Activated T-cell treated with anti-CD3 and anti-CD28 coated beads for 48 hours (primary cell): ENCODE measurements at places on chromosomes 1 and 21.

DNA sequence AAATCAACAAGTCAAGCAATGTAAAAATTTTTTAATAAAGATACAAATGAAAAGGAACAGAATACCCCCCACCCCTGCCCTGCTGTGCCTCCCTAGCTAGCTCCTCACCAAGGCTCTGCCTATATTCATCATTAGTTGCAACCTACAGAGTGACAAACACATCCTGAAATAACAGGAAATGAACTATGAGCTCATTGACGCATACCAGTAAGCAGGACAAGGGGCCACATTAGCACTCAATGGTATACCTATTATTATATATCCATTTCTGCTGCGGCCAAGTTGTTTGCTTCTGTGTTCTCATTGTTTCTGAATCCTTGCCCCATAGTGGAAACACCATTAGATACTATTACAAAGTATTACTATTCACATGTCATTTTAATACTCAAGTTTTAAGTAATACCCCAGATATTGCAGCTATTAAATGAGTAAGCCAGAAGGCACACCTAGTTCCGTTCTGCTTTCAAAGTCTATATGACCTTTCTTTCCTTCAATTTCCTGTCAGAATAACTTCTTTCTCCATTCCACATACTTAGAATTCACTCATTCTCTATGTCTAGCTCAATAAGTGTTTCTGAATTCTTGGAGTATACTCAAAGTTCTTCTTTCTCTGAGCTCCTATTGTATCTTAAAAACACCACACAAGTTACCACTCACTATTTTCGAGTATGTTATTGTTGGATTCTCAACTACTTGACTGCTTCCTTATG lies 1214.9 kb downstream of the PLA2G4A start:
- DNase-seq, result no peak

GRCh38 chr1:200306944-200307754 lies 102.7 kb downstream of the ZNF281 start:
- DNase-seq, result no peak

DNA sequence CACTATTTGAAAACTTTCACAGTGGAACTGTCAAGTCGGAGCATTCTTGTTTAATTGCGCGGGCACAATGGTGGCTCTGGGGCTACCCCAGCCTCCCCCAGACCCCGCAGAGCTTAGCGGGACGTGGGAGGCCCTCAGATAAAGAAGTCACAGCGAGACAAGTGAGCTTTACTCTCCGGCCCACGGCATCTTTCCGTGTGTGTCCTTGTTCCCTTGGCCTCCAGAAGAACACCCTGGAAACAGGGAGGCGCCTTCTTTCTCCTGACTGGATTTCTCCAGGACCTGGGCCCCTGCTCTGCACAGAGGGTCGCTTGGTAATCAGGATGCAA lies 382.8 kb downstream of the RRAGC start:
- DNase-seq, result no peak

- no peak for DNase-seq
Measured at GRCh38 chr21:42567214-42567555, 53.5 kb downstream of the SLC37A1 start.

- DNase-seq, result no peak
Measured at GRCh38 chr1:50441183-50441582, 17.9 kb upstream of the DMRTA2 start.

GRCh38 chr1:2508180-2508579 lies 18.2 kb downstream of the PANK4 start:
- no peak for DNase-seq

DNA sequence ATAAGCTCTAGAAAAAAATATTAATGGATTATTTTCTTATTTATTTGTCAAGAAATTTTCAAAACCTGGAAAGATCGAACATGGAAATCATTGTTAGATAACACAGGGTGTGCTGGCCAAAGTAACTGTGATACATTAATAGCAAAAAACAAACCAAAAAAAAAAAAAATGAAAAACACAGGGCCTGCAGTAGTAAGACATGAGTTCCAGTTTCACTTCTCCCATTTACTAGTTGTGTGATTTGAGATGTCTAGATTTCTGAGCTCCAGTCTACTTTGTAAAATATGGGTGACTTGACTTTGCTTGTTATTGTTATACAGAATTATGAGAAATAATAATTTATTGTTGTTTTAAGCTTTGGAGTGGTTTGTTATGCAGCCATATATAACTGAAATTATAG lies 13.6 kb downstream of the FAM177B start:
- DNase-seq, result no peak

GRCh38 chr1:211734359-211734758 lies 58.9 kb upstream of the NEK2 start:
- DNase-seq, result no peak

GRCh38 chr1:54816951-54817350 lies 15.8 kb upstream of the TTC22 start:
- DNase-seq, result no peak

DNA sequence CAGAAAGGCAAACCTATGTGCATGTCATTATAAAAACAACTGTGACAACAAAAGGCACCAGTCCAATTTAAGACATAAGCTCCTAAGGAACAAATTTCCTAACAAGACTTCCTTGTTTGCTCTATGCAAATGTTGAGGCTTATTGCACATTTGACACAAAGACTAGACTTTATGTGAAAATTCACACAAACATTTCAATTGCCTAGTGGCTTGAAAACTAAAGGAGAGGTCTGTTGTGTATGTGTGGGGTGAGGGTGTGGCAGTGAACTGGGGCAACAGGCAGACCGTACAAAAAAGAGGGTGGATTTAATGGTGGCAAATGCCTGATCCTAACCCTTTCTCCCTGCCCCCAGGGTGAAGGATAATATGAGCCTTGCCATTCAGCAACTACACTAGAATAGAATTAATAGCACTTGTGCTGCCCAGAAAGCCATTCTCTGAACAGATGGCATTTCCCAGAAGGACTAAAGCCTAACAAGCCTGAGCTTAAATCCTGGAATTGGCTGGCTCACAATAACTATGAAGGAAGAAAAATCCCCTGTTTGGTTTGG lies 73.9 kb downstream of the GLUL start:
- no peak for DNase-seq

DNA sequence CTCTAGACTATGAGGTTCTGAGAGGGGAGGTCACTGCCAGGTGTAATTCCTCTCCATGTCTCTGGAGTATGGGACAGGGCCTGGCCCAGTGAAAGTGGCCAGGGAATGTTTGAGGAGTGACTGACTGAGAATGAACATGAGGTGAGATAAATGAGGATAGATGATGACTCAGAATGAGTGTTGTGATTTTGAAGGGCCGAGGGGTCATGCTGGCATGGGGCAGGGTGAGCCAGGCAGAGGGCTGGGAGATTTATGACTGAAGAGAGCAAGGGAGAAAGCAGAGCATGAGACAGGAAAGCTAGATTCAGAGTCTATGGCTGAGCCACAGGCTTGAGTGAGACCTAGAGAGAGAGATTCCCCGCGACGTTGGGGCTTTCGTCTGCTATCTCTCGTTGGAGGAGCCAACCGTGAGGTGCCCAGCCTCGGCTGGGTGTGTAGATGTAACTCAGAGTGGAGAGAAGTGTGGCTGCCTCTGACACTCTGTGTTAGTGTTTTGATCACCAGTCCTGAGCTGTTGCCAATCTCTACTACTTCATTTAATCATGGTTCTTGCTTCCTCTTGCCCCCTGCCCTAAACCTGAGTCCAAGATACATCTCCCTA lies 50.1 kb downstream of the FOXD2 start:
- DNase-seq, result no peak

DNA sequence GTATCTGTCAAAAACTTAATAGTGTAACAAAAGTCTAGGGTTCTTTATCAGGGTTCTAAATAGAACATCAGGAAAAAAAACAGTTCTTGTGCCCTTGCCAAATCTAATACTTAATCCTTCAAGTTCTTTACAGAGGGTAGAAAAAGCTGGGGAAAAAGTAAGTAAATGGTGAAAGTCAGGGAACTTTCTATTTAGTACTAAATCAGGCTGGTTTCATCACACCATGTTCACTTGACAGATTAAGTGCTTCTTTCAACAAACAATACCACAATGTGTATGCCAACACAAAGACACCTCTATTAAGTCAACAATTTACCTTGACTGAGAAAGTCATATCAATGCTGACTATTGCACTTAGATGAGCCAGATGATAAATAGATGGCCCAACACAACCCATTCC lies 9.7 kb downstream of the DBT start:
- no peak for DNase-seq

- DNase-seq, result no peak
Measured at GRCh38 chr1:59570524-59570923, 244.2 kb upstream of the HOOK1 start.

DNA sequence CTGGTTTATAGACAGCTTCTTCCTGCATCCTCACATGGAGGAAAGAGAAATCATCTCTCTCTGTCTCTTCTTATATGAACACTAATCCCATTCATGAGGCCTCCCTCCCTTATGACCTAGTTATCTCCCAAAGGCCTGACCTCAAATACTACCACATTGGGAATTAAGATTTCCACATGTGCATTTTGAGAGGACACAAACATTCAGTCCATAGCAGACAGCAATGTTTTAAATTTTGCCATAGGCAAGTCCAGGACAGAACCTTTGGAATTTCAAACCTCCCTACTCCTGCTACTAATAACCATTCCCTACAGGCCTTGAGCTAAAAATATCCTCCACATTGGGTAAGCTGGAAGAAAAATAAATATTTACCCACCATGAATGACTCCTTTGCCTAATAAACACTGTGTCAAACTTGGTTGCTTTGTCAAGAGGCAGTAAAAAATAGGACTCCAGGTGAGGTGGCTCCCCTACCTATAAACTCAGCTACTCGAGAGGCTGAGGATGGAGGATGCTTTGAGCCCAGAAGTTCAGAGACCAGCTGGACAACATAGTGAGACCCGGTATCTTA lies 113.7 kb downstream of the ZNF281 start:
- DNase-seq, result no peak

GRCh38 chr1:24438423-24438901 lies 22.9 kb downstream of the NIPAL3 start:
- no peak for DNase-seq

GRCh38 chr1:223702735-223703667 lies 9.3 kb upstream of the CAPN2 start:
- no peak for DNase-seq

DNA sequence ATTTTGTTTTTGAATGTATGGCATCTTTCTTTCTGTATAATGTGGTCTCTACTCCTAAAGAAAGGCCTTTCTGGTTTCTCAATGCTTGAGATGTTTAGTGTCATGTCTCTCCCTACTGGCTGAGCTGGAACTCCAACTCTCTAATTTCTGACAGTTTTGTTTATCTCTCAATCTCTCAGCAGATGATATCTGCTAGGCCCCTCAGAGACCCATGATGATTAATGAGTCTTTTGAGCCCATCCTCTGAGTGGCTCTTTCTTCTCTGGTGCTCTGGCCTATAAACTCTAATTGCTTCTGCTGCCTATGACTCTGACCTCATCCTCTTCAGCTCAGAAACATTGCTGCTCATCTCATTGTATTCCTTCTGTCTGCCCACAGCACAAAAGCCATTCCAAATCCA lies 46.6 kb downstream of the CRB1 start:
- DNase-seq, result no peak

DNA sequence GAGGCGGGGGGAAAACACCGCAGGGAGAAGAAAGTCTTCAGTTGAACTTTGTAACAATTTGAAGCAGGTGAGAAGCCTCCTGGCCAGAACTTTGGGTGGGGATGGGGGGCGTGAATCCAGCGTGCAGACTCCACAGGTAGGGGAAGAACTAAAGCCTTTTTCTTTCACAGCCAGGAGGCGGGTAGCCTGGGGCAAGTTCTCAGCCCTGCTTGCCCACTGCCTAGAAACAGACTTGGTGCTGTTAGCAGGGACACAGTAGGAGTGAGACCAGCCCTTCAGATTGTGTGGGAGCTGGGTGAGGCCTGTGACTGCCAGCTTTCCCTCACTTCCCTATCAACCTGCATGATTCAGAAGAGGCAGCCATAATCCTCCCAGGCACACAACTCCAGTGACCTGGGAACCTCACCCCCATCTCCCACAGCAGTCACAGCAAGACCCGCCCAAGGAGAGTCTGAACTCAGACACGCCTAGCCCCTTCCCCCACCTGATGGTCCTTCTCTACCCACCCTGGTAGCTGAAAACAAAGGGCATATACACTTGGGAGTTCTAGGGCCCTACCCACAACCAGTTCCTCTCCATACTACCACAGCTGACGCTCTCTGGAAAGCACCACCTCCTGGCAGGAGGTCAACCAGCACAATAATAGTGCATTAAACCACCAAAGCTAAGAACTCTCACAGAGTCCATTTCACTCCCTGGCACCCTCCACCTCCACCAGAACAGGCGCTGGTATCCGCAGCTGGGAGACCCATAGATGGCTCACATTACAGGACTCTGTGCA lies 83.5 kb upstream of the CDC42BPA start:
- DNase-seq, result no peak

DNA sequence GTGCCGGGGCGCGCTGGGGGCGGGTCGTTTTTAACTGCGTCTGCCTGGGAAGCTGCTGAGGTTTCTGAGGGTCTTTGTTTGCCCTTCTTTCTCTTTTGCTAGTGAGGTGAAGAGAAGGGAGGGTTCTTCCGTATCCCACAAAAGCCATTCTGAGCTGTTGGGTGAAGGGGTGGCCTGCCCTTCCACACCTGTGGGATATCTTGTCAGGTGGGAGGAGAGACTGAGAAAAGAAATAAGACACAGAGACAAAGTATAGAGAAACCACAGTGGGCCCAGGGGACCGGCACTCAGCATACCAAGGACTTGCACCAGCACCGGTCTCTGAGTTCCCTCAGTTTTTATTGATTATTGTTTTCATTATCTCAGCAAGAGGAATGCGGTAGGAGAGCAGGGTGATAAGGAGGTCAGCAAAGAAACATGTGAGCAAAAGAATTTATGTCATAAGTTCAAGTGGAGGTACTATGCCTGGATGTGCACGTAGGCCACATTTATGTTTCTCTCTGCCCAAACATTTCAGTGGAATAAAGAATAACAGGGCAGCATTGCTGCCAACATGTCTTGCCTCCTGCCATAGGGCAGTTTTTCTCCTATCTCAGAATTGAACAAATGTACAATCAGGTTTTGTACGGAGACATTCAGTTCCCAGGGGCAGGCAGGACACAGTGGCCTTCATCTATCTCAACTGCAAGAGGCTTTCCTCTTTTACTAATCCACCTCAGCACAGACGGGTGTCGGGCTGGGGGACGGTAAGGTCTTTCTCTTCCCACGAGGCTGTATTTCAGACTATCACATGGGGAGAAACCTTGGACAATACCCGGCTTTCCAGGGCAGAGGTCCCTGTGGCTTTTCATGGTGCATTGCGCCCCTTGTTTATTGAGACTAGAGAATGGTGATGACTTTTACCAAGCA lies 972 bp downstream of the PGBD2 start:
- DNase-seq, result no peak

GRCh38 chr1:210882414-210883221 lies 251.3 kb downstream of the KCNH1 start:
- no peak for DNase-seq

GRCh38 chr1:185398022-185398421 lies 81.0 kb upstream of the IVNS1ABP start:
- DNase-seq, result no peak
